NCI-H345 (cell line): ENCODE measurements at places on chromosomes 6 and 20.

GRCh38 chr20:31560746-31561598 lies 44.1 kb upstream of the ID1 start:
- DNase-seq, result no peak

- DNase-seq, result no peak
Measured at GRCh38 chr6:42226645-42227143, 9.0 kb upstream of the MRPS10 start.

GRCh38 chr6:36679043-36679833 lies 724 bp downstream of the CDKN1A start:
- peak; percentile 57 for DNase-seq

DNA sequence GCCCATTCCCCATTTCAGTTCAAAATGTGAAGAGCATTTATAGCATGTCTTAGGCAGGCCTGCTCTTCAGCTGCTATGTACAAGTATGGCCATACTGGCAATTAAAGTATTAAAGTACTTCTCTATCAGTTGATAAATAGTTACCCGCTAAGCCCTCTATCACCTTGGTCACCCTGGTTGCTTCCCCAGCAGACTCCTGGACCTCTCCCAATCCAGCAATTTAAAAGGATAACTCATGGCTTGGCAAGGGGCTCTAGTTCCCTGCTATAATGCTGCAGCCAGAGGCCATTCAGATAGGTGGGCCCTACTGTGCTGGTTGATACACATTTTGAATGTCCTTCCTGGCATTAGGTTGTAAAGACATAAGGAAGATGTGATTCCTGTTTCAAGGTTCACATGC lies 7.0 kb downstream of the C6orf163 start:
- DNase-seq, result no peak

DNA sequence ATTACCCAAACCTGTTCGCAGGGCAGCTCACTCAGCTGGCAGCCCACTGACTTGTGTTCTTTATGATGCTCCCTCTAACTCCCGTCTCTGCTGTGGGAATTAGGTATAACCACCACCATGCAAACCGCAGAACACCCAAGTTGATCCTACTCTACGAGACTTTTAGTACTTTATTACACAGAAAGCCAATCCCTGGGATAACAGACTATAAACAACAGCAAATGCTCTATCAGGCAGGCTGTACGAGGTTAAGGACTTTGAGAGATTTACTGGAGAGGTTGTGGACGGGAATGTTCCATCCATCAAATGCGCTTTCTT lies 241.1 kb downstream of the FOXC1 start:
- DNase-seq, result no peak

DNA sequence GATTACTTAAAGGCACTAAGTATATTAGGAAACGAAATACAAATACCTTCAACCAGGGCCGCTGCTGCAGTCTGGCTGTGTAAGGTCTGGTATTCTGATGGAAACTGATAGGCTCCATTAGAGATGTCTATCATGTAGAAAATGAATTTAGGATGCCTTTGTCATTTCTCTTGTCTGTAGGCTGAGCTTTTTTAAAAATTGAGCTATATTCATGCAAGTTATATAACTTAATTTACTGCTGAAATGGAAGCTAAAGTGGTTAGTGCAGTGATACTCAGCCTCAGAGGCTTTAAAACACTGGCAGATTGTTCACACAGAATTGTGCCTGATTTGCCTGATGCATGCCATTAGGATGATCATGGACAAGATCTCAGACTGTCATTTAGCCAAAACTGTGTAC lies 286.2 kb upstream of the QKI start:
- DNase-seq, result no peak

DNA sequence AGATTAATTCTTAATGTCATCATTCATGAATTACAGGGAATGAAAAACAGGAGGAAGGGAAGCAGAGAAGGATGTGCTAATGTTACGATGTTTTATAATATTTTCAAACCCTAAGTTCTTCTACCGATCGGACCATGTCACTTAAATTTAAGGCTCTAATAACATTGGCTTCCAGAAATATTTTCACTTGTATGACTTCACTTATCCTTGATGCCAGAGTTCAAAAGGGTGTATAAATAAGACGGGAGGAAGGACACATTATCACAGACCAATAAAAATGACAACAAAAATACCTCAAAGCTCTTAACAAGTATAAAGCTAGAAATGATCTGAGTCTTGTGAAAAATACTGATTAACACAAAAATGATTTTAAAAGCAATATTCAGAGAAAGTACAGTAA lies 370.4 kb upstream of the CITED2 start:
- no peak for DNase-seq

DNA sequence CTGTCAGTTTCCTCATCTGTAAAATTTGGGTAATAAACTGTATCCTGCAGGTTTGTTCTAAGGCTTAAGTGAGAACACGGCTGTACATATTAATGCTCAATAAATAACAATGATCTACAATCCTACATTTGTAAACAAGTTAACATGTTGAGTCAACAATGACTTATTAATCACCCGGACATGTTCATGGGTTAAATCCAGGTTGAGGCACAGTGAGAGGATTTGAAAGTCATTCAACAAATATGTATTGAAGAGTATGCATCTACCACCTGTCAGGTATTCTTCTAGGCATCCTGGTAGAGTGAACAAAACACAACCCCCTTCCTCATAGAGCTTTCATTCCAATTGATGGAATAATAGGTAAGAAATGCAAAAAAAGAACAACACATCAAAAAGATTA lies 554.7 kb upstream of the SLC35B3 start:
- DNase-seq, result no peak

DNA sequence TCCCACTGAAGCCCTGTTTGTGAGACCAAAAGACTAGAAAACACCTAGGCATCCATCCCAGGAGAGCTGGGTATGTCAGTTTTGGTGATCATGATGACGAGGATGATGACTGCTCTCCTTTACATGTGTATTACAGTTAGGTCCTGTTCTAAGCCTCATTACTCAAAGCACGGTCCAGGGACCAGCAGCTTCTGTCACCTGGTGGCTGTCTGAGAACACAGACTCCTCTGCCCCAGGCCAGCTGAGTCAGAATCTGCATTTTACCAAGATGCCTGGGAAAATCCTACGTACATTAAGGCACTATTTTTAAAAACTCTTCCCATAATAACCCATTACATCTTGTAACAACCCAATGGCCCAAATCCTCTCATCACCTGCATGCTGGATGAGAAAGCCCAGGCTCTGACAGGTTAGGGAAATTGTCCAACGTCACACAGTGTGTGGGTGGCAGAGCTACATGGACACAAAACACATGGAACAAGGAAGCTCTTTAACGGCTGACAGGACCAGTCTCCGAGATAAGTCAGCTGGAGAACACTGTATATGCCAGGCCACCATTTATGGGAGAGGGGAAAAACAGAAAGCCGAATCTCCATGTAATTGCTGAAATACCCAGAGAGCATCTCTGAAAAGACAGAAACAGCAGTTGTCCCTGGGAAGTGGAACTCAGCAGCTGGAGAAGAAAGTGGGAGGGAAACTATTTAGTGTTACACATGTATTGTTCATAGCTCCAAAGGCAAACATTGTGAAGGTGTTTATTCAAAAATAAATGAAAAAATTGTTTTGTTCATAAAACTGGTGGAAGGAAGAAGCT lies 65.4 kb downstream of the BMP7 start:
- no peak for DNase-seq

DNA sequence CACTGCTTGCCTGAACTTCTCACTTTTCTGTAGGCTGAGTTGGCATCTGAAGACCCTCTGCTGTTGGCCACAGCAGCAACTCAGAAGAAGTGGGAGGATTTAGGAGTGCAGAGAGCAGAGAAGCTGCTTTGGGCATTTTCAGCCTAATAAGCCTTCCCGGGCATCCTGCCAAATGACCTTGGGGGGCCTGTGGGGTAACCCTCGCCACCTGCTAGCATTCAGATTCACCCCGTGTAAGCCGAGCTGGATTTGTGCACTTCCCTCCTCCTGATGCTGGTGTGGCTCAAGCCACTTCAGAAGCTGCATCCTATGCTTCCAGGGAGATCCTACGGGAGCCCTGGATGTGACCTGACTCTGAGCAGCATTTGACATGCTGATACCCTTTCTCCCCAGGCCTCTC lies 114.8 kb downstream of the LRFN2 start:
- peak; percentile 89 for DNase-seq

DNA sequence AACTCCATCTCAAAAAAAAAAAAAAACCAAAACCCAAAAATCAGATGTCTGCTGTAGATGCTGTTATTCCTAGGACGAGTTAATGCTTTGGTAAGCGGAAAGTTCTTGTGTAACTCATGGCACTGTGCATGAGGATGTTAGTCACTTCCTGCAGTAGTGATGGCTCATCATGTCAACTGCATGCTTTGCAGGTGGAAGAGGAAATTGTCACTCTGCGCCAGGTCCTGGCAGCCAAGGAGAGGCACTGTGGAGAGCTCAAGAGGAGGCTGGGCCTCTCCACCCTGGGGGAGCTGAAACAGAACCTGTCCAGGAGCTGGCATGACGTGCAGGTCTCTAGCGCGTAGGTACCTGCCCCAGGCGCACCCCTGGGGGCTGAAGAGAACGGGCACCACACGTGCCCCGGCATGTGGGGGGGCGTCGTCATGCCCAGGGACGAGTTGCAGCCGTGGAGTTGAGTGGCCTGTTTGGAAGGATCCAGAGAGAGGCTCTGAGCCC lies 8.5 kb downstream of the TPD52L2 start:
- no peak for DNase-seq
